ENCODE measurements at places on chromosomes 5 and 9.
A peak's percentile ranks its signal among the peaks of the same experiment; 100 is the strongest.

GRCh38 chr9:76374783-76375559 is 19.3 kb downstream of the RFK start:
- peak; percentile 37 for DNase-seq

DNA sequence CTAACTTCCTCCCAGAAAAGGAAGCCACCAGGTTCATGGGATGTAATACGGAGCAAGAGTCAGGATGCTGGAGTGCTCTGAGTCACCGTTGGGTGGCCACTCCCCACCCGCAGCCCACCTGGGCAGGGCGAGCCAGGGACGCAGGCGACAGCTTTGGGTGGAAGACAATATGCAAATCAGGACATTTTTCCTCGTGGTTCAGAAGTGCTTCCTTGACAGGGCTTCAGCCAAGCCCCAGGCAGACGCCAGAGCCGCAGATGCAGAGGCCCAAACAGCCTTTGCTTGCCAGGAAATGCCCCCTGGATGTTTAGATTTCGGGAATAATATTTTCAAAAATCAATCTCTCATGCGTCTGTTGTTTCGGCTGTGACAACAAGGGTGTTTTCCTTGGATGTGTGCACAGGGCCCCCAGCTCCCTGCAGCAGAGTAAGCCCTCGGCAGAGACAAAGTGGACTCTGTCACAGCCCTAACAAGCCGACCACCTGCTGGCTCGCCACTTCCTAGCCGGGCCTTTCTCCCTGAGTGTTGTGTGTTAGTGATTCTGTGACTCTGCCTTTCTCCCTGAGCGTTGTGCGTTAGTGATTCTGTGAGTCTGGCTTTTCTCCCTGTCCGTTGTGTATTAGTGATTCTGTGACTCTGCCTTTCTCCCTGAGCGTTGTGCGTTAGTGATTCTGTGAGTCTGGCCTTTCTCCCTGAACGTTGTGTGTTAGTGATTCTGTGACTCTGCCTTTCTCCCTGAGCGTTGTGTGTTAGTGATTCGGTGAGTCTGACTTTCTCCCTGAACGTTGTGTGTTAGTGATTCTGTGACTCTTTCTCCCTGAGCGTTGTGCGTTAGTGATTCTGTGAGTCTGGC is 11.8 kb upstream of the SLC9A3 start:
- no peak for DNase-seq

DNA sequence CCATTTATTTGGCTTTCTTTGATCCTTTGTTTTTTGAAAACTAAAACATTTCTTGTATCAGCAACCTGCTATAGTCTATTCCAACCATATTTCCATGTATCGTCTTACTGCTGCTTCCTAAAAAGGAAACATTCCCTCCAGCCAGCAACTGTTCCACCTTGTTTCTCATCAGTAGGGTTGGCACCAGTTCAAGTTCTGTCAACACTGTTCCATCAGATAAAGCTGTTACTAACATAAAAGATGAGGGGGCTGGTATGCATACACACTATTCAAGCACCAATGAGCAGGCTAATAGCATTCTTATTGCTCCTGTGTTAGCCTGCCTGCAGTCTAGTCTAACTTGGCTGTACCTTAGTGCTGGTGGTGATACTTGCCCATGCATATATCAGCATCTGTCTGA is 178.3 kb downstream of the CWC27 start:
- DNase-seq: no peak

GRCh38 chr5:179268399-179268952 is 76.8 kb downstream of the ADAMTS2 start:
- DNase-seq: peak; percentile 11

GRCh38 chr9:82024908-82025307 is 36.3 kb downstream of the SPATA31D1 start:
- no peak for DNase-seq

DNA sequence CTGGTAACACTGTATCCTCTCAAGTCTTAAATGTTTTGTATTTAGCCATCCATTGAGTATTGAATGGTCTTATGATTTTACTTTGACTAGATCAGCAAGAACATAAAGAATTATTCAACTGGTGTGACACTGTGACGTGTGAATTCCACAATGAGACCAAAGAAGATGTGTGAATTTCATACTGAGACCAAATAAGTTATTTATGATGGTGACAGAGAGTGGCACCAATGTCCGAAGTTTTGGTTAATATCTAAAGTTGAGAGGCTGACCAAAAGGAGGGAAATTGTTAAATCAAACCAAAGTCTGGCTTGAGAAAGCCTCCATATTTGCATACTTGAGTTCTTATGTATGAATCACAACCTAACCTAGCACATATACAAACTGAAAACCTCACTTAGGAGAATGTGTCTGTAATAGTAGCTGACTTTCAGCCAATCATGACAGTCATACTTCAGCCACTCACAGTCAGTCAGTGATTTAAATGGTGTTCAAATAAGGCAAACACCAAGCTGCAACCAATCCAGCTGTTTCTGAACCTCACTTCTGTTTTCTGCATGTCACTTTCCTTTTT is 31.5 kb upstream of the FAM170A start:
- no peak for DNase-seq

All from right hindlimb (tissue), 1 donor.